ENCODE measurements at places on chromosomes 4 and X.

- no peak for DNase-seq
These were observed 57.1 kb upstream of the LIMCH1 start for GRCh38 chr4:41480896-41481311.

DNA sequence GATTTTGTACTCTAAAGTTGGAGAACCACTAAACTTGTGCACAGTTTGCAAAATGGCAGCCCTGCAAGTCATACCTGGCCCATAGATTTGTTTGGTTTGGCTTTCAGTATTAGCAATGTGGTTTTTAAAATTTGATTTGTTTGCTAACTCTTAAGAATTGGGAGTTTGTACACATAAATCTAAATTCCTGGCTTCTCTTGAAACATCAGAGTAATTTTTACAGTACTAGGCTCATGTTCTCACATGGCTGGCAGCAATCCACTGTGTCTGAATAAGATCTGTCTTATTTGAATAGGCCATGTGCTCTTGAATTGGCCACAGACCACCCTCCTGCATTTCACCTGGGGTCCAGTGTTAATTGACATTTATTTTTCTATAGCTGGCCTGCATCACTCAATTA lies 21.3 kb downstream of the DIAPH2 start:
- no peak for DNase-seq

GRCh38 chr4:53832549-53832948 lies 231.9 kb downstream of the CHIC2 start:
- DNase-seq = no peak

DNA sequence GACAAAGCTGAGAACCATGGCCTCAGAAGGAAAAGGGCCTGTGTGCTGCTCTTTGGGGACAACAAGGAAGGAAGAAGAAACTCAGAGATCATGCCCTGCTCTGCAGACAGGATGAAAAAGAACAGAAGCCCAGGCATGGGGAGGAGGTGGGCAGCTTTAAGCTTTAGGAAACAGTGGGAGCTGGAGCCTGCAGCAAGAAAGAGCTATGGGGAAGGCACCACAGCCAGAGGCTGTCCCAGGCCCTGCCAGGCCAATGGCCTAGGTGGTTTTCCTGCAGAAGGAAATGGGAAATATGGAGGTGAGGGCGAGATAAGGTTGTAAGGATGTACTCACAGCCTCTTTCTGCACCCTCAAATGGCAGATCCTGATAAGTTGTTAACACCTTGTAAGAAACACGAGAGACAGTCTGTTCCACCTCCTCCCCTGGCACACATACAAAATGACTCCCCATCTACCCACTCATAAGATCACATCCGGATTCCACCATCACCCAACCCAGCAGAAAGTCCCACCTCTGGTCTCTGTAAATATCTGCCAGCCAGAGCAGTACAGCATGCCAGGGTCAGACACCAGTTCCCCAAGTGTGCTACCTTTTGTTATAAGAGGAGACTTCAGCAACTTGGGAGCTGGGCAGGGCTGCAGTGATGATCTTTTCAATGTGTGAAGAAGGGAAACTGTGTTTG lies 105.2 kb downstream of the RTL5 start:
- no peak for DNase-seq

GRCh38 chr4:108172753-108173598 lies 4.2 kb upstream of the LEF1 start:
- no peak for DNase-seq

DNA sequence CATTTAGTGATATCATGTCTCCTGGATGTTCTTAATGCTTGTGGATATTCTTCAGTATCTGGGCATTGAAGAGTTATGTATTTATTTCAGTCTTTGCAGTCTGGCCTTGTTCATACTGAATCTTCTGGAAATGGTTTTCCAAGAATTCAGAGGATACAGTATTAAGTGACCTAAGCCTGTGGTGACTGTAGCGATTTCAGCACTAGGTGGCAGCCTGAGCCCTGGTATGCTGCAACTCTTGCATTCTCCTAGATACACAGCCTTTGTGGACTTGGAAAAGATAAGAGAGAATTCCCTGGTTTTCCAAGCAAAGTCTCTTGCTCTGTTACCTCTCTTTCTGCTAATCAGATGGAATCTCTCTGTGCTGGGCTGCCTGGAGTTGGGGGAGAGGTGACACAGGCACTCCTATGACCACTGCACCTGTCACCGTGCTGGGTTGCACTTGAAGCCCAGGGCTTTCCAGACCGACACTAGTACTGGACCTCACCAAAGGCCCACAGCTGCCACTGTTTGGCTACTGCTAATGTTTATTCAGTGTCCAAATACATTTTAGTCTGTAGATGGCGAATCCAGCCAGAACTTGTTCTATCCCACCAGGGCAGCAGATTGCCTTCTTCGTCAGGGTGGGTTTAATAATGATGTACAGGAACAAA lies 19.3 kb upstream of the SPIN2A start:
- no peak for DNase-seq

DNA sequence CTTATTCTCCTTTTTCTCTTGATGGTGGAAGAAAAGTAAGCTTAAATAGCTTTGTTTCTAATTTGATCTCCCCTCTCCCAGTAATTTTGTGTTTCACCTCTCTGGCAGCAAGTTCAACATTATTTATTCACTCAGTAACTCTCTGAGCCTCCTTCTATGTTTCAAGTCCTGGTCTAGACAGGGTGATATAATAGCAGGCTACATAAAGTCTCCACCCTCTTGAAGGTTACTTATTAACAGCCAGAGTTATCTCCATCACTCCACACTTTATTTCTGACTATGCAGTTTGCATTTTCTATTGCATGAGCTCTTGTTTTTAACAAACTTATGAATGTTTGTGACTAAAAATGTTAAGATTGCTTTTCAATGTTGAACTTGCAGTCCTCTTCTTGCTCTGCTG lies 17.8 kb upstream of the ANOS1 start:
- DNase-seq = no peak

- peak; percentile 7 for DNase-seq
These were observed 869 bp downstream of the TMEM184C start for GRCh38 chr4:147617841-147618691.

GRCh38 chr4:6467600-6467999 lies 4.8 kb downstream of the PPP2R2C start:
- DNase-seq = no peak

GRCh38 chrX:790783-791360 lies 160.3 kb downstream of the SHOX start:
- DNase-seq = no peak

DNA sequence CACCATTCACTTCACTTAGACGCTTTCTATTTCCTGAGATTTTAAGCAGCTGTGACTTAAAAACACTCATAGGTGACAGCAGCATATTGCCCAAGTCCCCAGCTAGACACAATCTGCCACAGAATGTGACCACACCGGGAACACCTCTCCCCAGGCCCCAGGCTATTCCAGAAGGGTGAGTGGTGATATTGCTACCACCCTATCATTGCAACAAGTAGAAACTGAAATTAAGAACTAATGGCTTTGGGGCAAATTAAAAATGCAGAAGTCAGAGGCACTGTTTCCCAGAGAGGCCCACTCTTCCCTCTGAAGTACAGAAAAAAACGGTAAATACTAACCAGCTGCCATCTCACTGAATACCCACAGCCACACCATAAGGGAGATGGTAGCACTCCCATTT lies 35.0 kb downstream of the QDPR start:
- DNase-seq = peak; percentile 61

- no peak for DNase-seq
These were observed 8.5 kb downstream of the NUDT11 start for GRCh38 chrX:51487960-51488267.

Measured in suppressor macrophage treated with lipopolysaccharide for 4 hours (primary cell).